Caki2 (cell line): ENCODE measurements at places on chromosomes 3 and 15.

GRCh38 chr3:48797626-48798025 lies 50.0 kb downstream of the PRKAR2A start:
- no peak for DNase-seq

DNA sequence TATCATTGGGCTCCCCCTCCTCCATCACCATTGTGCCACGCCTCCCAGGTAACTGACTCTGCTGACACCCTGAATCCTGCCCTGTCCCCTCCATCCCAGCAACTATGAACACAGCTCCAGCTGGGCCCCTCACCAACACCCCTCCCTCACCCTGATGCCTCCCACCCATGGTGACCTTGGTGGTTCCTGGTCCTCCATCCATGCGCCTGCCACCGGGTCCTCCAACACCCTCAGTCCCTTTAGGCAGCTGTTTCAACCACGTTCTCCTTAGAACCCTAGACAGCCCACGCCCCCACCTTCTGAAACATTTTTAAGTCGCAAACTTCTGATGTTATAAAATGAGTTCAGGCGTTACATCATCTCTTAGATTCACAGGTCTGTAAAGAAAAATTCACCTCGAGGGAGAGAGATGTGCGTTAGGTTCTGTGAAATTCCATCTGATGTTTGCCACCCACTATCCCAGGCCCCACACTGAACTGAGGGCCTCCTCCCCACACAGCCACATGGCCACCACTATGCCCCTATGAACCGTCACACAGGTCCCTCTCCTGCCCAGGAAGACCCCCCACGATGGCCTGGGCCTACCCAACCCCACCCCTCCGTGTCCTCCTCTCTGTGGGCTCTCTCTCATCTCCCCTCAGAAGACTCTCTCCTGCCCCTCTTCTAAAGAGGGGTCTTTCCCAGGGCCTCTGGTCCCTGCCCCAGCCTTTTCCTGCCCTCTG lies 29.8 kb downstream of the PCSK6 start:
- no peak for DNase-seq

DNA sequence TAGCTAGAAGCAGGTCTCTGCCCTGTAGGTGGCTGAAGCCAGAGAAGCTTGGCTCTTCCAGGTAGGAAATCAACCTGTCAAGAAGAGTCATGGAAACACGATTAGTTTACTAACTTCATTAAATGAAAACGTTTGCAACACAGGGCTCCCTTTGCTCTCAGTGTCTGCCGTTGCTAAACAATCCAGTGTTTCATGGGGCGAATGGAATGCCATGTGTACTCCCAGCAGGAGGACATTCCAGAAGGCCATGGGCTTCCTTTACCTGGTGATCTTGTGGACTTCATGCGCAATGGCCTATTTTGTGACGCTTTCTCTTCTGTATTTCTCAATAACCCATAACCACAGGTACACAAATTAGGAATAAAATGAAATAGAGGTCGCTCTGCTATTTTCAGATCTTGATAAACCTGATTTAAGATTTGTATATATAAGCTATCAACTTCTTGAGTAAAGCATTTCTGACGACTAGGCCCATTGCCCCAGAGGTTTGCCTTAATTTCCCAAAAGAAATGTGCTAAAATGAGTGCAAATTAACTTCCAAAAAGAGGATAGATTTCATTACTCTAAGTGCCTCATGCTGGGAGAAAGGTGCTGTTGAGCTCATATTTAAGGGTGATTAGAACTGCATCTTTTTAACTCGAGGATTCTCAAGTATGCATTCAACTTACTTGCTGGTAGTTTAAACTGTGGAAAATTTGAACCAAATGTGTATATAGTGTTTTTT lies 171.0 kb downstream of the EPHA3 start:
- no peak for DNase-seq

- DNase-seq: peak; percentile 88
Measured at GRCh38 chr3:39146611-39147591, 6.5 kb downstream of the CSRNP1 start.

GRCh38 chr3:195106418-195106906 lies 164.5 kb downstream of the XXYLT1 start:
- no peak for DNase-seq

- DNase-seq: no peak
Measured at GRCh38 chr3:37922721-37923568, 61.3 kb downstream of the CTDSPL start.

- no peak for DNase-seq
Measured at GRCh38 chr3:166957121-166957520, 423.0 kb downstream of the ZBBX start.

DNA sequence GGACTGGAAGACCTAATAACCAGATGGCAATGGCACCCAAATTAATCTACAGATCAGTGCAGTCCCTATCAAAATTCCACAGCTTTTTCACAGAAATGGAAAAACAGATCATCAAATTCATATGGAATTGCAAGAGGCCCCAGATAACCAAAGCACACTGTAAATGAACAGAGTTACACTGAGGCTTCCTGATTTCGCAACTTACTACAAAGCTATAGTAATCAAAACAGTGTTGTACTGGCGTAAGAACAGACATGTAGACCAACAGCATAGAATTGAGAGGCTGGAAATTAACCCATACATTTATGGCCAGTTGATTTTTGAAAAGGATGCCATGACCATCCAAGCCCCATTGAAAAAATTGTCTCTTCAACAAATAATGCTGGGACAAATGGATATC lies 16.2 kb downstream of the XPC start:
- DNase-seq: no peak

- DNase-seq: no peak
Measured at GRCh38 chr3:84978843-84979242, 20.1 kb downstream of the CADM2 start.

DNA sequence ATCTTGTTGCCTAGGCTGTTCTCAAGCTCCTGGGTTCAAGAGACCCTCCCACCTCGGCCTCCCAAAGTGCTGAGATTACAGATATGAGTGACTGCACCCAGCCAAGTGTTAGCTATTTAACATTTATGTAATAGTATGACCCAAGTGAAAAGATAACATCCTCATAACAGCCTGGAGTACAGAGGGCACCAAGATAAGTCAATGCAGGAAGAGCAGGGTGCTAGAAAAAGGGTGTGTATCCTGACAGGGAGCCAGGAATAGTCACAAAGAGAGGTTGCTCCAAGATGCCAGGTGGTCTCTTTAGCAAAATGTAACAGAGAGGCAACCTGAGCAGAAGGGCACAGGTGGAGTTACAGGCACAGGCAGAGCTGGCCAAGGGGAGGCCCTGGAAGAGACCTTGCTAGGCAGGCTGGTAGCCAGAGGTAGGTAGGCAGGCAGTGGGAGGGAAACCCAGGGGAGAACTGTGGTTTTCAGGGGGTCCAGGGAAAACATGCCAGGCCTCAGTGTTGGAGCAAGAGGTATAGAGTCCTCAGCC lies 277.4 kb downstream of the ERC2 start:
- no peak for DNase-seq

- peak; percentile 82 for DNase-seq
Measured at GRCh38 chr15:91942720-91943394, 89.3 kb downstream of the SLCO3A1 start.

DNA sequence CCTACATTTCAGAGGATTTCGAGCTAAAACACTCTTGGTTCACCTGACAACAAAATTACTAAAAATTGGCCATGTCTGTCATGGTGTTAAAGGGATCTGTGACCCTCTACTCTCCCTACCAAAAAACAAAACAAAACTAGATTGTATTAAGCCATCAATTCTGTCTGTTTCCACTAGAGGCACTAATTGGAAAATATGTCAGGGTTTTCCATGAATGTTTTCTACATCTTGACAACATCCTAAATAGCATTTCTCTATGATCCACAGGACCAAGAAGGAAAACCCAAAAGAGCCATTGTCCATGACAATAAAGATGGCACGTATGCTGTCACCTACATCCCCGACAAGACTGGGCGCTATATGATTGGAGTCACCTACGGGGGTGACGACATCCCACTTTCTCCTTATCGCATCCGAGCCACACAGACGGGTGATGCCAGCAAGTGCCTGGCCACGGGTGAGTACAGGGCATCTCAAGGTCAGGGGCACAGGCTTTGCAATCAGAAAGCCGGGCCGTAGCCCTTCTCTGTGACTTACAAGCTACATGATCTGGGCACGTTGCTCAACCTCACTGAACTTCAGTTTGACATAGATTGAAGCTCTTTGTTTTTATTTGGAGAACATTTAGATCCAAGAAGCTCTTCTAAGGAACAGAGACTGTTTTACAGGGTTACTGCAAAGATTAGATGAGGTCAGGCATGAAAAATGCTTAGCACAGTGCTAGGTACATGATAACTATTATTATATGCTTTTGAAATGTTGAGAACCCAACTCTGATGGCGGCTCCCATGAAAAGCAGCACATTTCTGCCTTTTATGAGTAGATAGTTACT lies 74.8 kb downstream of the DNASE1L3 start:
- DNase-seq: no peak

DNA sequence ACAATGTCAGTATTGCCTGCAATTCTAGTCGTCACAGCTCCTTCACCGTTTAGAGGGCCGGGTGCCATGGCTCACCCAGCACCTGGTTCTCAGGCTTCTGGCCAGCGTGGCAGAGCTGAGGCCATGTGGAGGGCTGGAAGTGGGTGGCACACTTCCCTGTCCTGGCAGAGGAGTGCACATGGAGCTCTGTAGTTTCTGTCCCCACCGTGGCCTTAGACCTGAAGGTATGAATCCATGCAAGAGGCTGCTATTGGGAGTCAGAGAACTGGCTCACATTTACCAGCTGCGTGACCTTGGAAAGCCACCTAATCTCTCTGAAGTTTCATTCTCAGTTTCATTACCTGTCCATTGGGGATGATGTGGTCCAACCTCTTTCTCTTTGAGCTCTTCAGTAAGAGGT lies 22.2 kb downstream of the EPHB1 start:
- DNase-seq: no peak

- no peak for DNase-seq
Measured at GRCh38 chr15:100114100-100114499, 227.7 kb downstream of the ADAMTS17 start.

GRCh38 chr15:68502398-68502901 lies 70.5 kb upstream of the ITGA11 start:
- DNase-seq: no peak

GRCh38 chr15:87357637-87358313 lies 898.8 kb downstream of the NTRK3 start:
- no peak for DNase-seq

DNA sequence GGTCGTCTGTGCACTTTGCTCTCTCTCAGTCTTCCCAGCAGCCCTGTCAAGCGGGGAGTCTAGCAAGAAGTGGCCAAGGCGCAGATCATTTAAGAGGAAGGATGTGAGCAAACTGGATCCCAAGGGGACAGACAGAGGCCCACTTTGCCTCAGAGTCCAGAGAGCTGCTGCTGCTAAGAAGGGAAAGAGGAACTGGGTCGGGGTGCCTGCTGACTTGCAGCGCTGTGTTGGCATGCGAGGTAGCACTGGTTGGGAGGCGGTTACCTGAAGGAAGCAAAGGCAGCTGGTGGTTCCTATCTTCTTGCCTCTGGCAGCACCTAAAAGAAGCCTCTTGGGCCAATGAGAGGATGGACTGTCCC lies 28.1 kb downstream of the SMAD3 start:
- no peak for DNase-seq

DNA sequence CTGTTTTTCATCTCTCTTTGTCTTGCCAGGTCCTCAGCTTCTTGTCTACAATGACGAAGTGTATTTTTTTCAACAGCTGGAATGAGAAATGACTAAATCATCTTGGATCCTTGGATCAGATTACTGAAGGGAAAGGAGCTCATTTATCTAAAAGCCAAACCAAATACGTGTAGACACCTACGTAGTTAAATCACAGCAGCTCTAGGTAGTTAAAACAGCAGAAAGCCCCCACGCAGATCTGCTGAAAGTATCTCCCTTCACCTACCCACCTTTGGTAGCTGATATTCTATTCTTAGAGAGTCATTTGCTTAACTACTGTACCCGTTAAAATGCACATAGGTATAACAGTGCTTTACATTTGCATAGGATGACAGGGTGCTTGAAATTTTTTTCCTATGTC lies 105.5 kb upstream of the WNT5A start:
- DNase-seq: no peak

DNA sequence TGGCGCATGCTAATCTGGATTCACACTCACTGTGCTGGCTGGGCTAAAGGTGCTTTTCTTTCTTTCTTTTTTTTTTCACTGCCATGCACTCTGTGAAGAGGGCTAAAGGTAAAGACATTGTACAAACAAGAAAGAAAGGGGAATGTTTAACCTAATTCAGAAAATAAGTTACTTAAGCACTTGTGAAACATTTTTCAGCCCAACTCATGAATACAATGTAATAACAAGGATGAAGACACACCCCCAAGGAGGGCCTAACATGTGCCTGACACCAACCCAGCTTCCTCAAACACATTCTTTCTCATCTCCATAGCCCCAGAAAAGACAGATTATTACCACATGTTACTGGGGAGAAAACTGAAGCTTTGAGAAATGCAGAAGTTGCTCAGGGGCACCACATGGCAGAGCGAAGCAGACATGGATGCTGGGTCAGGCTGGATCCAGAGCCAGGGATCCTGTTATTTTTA lies 5.7 kb downstream of the STIMATE start:
- DNase-seq: no peak

DNA sequence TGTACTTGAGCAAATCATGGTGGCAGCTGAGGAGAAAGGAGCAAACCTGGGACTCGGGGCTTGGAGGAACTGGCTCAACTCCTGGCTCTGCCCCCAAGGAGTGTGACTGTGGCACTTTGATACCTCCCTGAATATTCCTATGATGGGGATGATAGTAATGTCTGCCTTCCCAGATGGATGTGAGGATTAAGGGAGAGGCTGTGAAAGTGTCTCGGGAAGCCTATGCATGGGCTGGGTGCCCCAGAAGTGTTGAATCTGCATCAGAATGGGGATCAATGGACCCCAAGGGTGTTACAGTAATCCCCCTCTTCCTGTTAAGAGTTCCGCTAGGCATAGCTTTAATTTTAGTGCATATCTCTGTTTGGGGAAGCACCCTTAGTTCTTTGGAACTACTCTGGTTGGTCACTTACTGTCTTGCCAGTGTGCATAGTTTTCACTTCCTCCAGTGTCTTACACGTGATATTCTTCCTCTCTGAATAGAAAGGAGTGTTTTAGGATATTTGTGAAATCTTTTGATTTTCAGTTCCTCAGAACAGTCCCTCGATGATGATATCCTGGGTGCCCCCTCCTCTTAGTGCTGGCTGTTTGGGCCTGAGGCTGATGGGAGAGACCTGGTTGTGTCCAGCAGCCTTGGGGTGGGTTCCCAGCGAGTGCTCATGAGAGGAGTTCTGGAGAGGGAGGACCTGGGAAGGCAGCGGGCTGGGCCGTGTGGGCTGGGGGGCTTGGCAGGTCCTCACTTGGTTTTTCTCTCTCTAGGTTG lies 97.5 kb downstream of the CHDH start:
- no peak for DNase-seq

DNA sequence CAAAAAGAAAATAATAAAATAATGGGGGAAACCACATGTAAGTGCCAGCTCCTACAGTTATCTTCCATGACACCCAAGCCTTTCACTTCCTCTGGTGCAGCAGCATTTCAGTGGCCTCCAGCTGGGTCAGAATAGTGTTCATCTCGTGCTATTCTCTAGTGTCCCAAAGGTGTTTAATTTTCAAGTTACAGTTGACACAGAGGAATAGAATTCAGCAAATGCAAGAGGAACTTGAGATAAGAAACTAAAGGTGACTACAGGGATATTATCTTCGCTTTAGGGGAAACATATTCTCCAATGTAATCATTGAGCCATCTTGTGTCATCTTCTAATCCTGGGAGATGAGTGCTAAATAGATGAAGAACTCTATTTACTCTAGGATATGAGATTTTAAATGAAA lies 212.8 kb downstream of the EPHA3 start:
- DNase-seq: no peak

- DNase-seq: no peak
Measured at GRCh38 chr3:117399311-117400078, 689.9 kb downstream of the TUSC7 start.

GRCh38 chr3:27596334-27596841 lies 112.2 kb upstream of the SLC4A7 start:
- DNase-seq: peak; percentile 57
